Thymus (tissue), 14 donors: ENCODE measurements at places on chromosomes 16 and 17. TPM values are rescaled to one million over a fixed set of nuclear protein-coding genes. Genes with fewer than 3 reads are reported as not detected.

The RAP1GAP2 gene
- total RNA-seq: 3.8 TPM

The KRT31 gene
- 1.9 TPM for total RNA-seq

The CDH1 gene
- 30.9 TPM for total RNA-seq

The SPAG5 gene
- total RNA-seq: 46.0 TPM

- no peak for DNase-seq
These were observed 5.5 kb downstream of the TEPSIN start for GRCh38 chr17:81233316-81233715.

DNA sequence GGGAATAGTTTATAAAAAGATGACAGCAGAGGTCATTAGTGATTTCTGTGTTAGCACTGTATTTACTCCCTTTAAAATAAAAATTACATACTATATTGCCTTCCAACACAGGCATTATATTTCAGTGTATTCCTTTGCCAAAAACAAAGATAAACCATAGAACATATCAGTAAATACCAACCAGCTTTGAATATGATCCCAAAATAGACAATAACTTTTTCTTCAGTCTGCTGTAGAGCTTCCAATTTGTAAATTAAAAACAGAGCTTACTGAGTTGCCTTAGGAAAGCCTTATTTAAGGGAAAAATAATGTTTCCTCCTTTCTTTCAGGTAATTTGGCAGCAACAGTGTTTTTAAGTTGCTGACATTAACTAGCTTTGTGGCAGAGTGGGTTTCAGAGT, 352.1 kb upstream of the TBX2 start:
- no peak for DNase-seq

DNA sequence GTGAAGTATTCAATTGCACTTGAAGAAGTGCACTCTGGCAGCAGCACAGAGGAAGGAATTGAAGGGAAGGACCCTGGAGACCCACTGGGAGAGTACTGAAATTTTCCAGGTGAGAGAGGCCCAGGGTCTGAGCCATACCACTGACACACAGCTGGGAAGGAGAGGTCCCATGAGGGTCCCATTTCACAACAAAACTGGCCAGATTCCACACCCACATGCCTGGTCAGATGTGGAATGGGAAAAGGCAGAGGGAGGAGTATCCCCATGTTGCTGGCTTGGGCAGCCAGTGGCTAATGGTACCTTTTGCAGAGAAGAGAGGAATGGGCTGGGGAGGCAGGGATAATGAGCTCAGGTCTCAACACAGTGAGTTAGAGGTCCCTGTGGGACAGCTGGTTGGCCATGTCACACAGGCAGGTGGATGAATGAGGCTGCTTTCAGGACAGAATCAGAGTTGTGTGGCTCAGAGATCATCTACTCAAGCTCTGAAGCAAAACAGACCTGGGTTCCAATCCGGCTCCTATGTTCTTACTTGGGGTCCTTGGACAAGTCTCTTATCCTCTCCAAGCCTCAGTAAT, 26.2 kb upstream of the NGFR start:
- DNase-seq: no peak

DNA sequence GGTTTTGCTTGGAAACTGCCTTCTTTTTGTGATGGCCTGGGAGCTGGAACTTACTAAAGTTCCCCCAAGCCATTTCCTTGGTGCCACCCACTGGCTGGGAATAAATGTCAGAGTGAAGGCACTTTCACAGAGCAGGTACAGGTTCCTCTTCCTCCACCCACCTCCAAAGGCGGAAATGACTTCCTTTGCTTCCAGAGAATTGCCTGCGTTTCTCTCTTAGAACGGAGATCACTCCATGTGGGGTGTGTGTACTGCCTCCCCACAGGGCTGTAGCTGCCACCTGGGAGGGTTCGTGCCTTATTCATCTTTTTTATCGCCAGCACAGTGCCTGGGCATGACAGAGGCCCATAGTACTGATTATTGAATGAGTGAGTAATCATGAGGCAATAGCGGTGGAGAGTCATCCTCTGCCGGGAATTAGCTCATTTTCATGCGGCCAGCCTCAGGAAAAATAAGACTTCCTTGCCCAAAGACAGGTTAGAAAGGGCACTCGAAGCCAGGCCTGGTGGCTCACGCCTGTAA, 32.2 kb upstream of the HAS3 start:
- DNase-seq: no peak

GRCh38 chr17:80931421-80932265, 60.0 kb upstream of the CHMP6 start:
- DNase-seq: no peak

DNA sequence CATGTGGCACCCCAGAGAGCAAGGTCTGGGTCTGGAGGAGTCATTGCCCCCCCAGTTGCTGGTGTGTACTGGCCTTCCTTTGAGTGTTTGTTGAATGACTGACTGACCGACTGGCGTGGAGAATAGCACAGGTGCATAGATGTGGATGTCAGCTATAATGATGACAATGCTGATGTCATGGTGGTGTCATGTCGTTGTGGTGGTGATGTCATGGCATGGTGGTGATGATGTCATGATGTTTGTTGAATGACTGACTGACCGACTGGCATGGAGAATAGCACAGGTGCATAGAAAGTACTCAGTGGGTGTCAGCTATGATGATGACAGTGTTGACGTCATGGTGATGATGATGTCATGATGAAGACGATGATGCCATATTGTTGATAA, 22.1 kb downstream of the TMEM114 start:
- no peak for DNase-seq

DNA sequence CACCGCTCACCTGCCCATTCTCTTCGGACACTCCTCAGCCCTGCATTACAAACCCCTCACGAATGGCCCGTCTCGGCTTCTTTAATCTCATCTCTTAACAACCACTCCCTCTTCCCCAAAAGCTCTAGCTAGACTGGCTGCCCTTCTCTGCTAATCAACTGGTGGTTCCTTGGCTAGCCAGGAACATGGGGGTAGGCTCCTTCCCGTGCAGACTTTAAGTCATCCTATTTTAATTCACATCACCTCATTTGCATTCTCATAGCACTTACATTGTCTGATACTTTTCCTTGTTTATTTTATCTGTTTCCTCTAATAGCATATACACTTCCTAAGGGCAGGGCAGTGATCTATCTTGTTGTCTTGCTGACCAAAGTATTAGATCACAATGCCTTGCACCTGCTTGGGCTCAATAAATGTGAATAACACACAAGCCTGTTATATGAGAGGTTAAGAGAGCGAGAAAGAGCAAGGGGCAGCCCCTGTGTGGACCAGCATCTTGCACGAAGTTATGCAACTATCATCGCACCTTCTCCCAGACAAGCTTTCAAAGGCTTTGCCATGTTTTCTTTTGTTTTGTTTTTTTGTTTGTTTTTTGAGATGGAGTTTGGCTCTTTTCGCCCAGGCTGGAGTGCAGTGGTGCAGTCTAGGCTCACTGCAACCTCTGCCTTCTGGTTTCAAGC, 9.8 kb downstream of the TP53 start:
- DNase-seq: no peak

DNA sequence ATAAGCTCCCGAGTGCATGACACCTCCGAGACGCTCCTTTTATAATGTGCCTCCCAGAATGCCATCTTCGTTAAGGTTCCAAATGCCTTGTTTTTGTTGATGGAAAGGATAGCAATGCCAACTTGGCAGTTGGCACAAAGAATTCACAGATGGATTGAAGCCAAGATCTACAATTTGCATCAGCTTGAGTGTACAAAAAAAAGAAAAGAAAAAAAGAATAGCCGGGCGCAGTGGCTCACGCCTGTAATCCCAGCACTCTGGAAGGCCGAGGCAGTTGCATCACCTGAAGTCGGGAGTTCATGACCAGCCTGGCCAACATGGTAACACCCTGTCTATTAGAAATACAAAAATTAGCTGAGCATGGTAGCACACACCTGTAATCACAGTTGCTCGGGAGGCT, 7.6 kb downstream of the TBC1D16 start:
- no peak for DNase-seq

DNA sequence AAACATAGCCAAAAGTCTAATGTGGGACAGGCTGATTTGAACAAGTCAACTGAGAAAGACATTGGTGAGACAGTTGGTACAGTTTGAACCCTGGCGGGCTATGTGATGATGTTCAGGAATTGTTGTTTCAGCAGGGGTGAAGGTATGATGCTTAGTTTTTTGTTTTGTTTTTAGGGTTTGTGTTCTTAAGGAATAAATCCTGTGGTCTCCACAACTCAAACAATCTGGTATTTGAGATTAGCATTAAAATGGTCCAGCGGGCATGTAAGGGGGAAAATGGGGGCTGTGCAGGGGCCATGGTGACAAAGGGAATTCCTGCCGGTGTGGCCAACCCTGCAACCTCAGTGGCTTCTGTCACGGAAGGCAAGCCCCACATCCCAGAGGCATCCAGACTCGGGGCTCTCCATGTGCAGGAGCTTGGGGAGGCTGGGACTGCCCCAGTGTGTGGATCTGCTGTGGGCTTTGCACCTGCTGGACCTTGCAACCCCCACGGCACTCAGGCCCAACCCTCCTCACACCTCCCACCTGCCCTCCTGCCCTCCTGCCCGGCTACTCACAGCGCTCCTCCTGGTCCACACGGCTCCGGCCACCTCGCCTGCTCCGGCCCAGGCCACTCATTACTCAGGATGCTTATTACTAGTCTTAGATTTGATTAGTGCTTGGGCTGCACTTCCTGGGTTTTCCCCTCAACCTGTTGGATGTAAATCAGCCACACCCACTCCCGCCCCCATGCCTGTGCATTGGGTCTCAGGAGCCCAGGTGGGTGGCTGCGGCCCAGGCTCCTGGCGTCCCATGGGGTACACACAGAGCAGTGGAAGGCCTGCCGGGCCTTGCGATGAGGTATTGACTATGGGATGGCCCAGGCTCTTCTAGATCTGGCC, at the start of gene TNFRSF13B:
Gene TNFRSF13B, minus strand, starts transcription at position 661 of the 881 bp plus-strand sequence. Its CDS starts 43 bp downstream, at position 618.
- DNase-seq: no peak

- no peak for DNase-seq
These were observed 8.6 kb downstream of the ESRP2 start for GRCh38 chr16:68227183-68227793.

- DNase-seq: no peak
These were observed 113.4 kb downstream of the AMFR start for GRCh38 chr16:56312028-56312300.
